ENCODE measurements at places on chromosomes 7 and 10.

GRCh38 chr7:7565018-7565680 lies 1.5 kb upstream of the MIOS start:
- no peak for DNase-seq

DNA sequence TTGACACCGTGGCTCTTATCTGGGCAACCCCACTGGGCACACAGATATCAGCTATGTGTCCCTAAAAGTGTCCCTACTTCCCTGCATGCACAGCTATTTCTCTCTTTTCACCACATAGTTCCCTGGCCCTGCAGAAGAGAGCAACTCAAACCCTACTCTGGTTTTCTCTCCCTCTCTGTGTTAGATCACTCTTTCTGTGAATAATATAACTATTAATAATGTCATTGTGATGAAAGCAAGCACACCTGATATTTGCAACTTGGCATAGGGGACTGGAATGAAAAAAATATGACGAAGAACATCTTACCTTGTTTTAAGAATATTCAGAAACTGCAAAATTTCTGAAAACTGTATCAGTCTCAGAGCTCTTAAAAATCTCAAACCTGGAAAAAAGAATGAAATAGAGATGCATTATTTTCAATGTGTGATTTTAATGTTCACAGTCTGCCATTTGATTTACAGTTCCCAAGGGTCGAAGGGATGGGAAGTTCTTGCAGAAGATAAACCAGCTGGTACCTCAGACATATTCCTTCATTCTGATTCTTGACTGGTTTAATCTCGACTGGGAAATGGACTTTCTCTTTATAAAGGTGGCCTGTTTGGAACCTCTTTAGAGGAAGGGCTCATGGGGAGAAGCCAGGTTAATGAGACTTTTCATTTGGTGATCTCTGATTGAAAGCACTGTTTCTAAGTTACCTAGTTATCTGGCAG lies 516.8 kb downstream of the KCNMA1 start:
- DNase-seq: no peak

GRCh38 chr7:100220586-100221230 lies 959 bp downstream of the PVRIG start:
- no peak for DNase-seq

DNA sequence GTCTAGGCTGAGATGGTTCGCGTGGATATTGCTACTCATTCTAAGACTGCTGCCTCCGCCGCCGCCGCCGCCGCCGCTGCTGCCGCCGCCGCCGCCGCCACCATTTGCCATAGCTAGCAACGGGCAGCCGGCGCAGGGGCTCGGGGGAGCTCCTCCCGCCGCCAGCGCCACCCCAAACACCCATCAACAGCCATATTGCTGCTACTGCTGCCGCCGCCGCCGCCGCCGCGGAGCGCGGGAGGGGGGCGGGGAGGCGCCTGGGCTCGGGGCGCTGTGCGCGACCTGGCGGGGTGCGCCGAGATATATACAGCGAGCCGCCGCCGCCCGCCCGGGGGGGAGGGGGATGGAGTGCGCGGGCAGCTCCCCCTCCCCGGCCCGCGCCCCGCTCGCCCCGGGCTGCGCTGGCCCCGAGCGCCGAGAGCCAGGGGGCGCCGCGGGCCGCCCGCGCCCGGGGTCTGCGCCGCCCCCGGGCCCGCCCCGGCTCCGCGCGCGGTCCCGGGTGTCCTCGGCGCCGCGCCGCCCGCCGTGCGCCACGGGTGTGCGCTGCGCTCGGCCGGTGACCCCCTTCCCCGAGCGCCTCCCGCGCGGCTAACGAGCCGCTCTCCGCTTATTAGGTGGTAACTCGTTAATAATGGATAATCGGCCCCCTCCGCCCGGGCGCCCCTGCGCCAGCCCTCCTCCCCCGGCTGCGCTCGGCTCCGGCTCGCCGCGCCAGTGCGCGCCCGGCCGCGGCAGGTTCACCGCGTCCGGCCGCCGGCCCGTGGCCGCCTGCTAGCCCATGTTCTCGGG lies at the start of gene KCNMA1:
Gene KCNMA1, minus strand, starts transcription at position 277 of the 789 bp plus-strand sequence.
- no peak for DNase-seq

DNA sequence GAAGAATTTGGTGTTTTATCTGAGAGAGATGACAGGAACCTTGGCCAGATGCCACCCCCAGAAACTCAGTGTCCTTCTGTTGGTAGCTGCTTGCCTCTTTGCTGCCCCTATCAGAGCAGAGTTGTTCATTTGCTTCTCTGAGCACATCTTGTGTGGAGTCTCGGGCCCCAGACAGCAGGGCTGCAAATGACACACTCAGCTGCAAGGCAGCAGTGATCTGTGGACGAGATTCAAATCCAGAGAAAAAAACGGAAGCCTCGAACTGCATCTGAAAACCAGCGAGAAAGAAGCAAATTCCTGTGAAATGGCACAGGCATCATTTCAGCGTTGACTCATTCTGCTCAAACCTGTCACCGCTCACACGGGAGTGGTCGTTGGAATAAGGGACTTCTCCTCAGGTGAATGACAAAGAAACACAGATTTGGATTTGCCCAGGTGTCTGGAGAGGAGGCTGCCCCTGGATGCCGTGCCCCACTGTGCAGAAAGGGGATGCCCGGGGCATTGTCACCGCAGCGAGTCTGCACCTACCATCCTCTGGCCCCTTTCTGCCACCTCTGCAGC lies 144.7 kb downstream of the PFKFB3 start:
- DNase-seq: peak; percentile 50

DNA sequence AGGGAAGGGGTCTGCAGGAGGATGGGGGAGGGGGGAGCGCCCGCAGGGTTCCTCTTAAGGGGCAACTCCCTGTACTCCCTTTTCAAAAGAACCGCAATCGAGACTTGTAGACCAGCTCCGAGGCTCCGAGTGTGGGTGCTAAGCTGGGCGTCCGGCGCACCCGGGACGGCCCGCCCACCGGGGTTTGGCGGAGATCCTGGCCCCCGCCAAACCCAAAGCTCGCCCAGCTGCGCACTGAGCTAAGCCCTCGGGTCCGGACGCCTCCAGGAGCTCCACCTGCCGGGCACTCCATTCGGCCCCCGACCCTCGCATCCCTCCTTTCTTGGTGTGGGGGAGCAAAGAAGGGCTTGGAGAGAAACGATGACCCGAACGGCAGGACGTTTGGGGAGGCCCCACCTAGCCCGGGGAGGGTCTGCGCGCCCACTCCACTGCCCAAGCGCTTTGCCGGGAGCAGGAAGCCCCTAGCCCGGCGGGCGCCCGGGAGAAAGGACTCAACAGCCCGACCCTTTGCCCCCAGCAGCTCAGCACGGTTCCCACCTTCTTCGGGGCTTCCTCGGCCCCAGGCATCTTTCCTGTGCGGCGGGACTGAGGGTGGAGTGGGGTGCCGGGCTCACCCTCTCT lies 651 bp downstream of the AFAP1L2 start:
- DNase-seq: no peak

DNA sequence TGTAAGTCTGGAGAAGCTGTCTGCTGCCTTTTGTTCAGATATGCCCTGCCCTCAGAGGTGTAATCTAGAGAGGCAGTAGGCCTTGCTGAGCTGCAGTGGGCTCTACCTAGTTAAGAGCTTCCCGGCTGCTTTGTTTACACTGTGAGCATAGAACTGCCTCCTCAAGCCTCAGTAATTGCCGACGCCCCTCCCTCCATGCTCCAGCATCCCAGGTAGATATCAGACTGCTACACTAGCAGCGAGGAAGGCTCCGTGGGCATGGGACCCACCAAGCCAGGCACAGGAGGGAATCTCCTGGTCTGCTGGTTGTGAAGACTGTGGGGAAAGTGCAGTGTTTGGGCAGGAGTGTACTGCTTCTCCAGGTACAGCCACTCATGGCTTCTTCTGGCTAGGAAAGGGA lies 26.4 kb upstream of the CXCL12 start:
- no peak for DNase-seq

GRCh38 chr7:99440195-99440594 lies 1.5 kb downstream of the CPSF4 start:
- DNase-seq: no peak

- peak; percentile 67 for DNase-seq
Measured at GRCh38 chr7:139043823-139044812, 8.3 kb upstream of the ZC3HAV1L start.

DNA sequence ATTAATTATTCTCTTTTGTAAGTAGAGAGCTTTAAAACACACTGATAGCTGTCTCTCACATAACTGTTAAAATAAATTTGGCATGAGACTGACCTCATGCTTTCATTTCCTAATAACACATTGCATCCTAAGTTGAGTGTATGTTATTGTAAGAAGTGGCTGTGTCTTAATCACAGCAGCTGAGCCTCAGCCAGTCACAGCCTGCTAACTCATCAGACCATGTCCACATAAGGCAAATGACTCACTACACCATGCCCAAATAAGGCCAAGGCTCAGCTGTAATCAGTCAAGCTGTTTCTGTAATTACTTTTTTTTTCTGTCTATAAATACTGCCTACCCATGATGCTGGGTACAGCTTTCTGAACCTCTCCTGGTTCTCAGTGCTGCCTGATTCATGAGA lies 860.9 kb downstream of the XPNPEP1 start:
- DNase-seq: no peak

GRCh38 chr10:118712930-118713634 lies 41.7 kb downstream of the CACUL1 start:
- no peak for DNase-seq

Data from activated T-helper 9 cell treated with anti-CD3 and anti-CD28 coated beads, Interleukin-2, amount 50 U/mL, for 16 hours (primary cell).